ENCODE measurements at places on chromosomes 4 and X.

DNA sequence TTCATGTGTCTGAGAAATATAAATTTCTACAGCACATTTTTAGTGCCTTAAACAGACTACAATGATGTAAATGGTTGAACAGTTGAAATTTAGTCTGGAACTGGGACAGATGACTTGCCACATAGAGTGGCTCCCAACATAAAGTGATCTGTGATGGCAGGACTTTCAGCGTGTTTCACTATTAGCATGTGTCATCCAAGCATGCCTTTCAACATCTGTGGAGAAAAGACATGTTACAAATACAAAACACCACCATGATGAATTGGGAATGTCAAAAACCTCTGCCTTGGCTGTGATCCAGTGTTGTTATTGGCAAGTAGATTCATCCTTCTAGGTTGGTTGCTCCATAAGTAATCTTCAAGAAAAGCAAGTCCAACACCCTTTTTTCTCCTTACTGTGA, 348.7 kb downstream of the MAPK10 start:
- no peak for DNase-seq

DNA sequence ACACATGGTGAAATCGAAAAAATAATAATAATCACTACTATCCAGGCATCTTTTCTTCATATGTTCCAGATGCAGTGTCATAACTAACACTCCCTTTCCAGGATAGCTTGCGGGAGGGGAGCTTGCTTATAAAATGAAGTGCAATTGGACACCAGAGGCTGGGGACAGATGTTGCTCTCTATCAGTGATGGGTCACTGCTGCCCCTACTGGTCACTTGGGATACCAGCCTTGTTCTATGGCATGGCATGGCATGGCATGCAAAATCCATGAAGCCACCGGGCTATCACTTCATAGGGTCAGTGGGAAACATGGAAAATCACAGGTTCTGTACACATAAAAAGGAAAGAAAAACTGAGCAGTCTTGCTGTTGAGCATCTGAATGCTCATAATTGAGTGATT, 168.1 kb downstream of the GLRA2 start:
- no peak for DNase-seq

GRCh38 chrX:150833454-150834056, 64.9 kb downstream of the CD99L2 start:
- DNase-seq: no peak

DNA sequence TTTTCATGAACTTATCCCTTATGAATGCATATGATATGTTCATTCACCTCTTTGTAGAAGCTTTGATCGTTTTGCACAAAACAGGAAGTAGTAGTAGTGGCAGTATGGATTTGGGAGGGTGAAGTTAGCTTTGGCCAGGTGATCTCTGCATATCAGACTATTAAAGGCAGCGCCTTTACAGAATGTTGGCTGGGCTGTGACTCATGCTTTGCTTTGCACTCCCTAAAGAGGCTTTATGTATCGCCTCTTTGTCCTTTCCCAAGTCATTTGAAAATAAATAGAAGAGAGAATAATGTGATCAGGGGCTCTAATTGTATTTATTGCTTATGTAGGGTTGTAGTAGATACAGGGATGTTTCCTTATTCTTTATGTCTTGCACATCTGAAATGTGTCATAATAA, 50.4 kb downstream of the SHROOM3 start:
- no peak for DNase-seq

- DNase-seq: no peak
Measured at GRCh38 chr4:78627966-78628678, 76.6 kb downstream of the ANXA3 start.

- DNase-seq: no peak
Measured at GRCh38 chr4:13244444-13244843, 239.7 kb downstream of the RAB28 start.

DNA sequence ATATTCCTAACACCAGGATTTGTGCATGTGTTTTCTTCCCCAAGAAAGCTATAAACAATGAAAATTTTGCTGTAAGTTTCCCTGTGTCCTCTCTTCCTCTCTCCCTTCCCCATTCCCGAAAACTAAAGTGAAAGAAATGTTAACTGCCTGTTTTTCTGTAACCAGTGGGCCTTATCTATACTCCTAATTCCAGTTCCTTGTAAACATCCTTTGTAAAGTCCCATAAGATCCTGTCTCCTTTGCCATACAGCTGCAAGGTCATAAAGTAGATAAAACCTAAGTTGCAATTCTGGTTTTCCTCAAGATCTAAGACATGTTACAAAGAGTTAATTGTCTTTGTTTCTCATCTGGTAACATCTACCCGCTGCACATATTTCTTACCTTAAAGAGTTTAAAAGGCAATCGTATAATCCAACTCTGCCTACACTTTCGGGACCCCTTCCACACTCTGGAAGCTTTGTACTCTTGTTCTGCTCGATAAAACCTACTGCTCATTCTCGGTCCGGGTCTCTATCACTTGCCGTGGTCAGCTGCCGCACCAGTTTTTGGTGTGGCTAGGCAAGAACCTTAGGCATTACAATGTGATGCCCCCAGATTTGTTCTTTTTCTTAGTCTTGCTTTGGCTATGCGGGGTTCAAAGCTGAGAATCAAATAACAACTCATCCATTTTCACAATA, 20.5 kb downstream of the UGT2B7 start:
- no peak for DNase-seq

DNA sequence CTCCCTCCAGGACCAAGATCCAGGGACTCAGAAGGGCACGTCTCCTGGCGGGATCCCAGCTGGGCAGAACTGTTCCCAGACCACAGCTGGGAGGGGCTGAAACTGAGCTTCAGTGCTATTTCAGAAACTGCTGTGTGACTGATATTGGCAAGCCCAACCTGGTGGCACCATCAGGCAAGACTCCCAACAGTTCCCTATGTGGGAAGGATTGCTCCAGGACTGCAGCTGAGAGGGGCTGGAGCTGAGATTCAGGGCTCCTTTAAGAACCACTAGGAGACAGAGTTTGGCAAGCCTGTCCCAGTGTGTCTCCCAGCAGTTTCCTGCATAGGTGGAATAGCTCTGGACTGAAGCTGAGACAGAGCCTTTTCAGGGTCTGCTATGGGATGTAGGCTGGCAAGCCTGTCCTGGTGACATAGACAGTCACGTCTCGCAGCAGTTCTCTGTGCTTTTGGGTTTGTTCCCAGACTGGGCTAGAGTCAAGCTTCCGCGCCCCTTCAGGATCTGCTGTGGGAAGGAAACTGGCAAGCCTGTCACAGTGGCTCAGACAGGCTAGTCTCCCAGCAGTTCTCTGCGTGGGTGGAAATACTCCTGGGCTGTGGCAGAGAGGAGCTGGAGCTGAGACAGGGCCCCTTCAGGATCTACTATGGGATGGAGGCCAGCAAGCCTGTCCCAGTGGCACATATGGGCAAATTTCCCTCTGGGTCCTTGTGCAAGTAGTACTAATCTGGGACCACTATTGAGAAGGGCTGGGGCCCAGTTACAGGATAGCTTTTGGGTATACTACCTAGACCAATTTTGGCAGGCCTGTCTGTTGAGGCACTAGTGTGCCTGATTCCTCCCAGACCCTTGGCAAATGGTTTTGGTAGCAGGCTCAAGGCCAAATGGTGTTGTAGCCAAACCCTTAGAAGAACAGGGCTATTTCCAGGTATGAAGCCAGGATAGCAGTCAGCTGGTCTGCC, 20.2 kb upstream of the MED14 start:
- no peak for DNase-seq

Data from SW 1271 (cell line).